ENCODE measurements at places on chromosomes 11 and 22.

DNA sequence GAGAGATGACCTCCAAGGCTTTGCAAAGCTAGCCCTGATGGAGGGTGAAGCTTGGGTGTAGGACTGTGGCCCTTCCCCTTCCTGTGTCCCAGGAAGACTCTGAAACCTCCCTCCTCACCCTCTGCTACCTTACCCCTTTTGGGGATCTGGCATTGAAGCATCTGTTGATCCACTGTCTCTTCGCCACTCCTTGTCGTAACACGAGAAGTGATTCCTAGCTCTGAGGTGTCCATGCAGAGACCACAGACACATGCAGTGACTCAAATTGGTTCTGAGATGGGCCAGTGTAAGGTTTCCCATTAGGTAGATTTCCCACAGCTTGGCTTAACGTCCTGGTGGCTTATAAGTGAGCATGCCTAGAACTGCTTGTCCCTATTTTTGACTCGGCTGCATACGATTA is 101.4 kb downstream of the ZBTB16 start:
- DNase-seq = no peak

GRCh38 chr11:2199466-2200341 is 28.1 kb upstream of the TH start:
- DNase-seq = no peak

- DNase-seq = no peak
These were observed 5.9 kb downstream of the TREH start for GRCh38 chr11:118673361-118674081.

- no peak for DNase-seq
These were observed 128.0 kb downstream of the TENM4 start for GRCh38 chr11:79312617-79313529.

- no peak for DNase-seq
These were observed 17.1 kb upstream of the MED17 start for GRCh38 chr11:93767018-93767417.

- DNase-seq = no peak
These were observed 152.9 kb downstream of the DBX1 start for GRCh38 chr11:20007386-20007785.

DNA sequence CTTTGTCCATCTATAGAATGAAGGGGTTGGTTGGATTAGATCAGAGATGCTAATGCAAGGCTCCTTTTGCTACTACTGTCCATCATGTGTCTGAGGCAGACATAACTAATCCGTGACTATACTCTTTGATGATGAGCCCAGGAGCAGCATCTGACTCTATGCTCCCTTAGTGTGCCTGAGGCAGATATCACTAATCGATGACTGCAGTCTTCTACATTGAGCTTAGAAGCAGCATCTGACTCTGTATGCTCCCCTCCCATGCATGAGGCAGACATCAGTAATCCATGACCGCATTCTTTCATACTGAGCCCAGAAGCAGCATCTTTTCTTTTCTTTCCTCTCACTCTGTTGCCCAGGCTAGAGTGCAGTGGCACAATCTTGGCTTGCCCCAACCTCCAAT is 4.2 kb downstream of the TCN2 start:
- no peak for DNase-seq

DNA sequence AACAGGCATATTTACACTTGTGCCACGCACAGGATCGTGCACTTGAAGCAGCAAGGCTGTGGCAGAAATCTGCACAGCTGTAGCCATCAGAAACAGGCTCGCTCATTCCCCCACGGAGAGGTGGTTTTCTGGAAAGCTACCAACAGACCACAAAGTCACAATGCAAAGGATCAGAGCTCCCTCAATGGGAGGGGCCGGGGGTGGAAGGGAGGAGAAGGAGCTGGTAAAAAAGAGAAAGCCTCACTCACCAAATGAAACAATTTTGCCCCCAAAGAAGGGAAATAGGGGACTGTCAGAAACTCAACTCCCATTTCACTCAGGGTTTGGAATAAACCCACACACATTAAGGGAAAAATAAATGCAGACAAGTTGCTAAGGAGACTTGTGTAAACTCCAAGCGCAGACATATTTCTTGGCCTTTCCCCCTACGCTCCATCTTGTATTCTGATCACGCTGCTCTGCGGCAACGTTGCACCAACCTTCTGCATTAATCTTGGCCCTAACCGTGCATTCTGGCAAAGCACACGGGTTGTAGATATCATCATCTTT is 43.2 kb upstream of the BLID start:
- DNase-seq = no peak

- no peak for DNase-seq
These were observed 24.2 kb downstream of the MUC6 start for GRCh38 chr11:1012291-1012690.

DNA sequence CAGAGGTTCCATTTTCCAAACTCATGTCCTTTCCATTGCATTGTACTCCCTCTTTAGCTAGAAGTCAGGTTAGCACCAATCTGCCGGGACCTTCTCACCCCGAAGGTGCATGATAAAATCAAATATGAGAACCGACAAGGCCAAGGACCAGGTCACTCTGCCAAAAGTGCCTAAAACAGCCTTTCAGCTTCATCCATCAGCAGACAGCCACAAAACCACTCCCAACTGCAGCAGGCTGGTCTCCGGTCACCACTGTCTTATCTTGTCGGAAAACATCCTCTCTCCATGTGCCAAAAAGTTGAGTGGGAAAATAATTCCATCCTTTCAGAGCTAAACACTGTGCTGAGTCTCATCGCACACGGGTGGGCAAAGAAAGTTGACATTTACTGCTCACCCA is 1.4 kb downstream of the PI4KA start:
- DNase-seq = no peak

DNA sequence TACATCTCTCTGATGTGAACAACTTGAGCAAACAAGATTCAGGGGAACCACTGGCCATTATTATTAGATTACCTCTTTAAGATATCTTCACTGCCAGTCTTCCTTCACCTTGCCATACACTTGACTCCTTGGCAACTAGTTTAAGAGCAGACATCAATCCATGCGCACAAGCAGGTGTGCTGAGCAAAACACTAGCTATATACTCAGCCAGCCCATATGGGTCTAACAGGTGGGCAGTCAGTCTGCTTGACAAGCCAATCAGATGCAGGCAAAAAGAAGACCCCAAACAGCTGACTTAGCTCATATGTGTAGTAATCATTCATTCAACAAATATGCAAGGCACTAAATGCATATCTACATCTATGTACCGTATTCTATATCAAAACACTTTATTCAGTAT is 101.2 kb downstream of the SIK3 start:
- DNase-seq = no peak

GRCh38 chr11:91272089-91272488 is 952.5 kb upstream of the FAT3 start:
- DNase-seq = no peak

- no peak for DNase-seq
These were observed 45.4 kb downstream of the KCNC1 start for GRCh38 chr11:17779861-17780594.

DNA sequence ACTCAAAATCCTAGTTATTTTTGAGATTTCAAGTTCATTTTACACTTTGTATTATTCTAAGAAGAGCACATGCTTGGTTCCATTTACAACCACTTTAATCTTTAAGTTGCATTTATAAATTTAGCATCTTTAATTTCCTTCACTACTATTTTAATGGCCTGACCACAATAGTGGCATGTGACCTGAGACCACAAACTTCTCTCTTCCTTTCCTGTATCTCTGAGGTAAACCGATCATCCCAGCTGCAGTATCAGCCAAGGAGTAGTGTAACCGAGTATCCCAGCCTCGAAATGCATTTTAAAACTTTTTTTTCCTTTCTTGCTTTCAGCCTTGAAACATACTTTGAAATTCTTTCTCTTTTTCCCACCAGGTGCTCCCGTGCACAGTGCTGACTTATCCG is 28.7 kb upstream of the CBX6 start:
- no peak for DNase-seq

- no peak for DNase-seq
These were observed 328.2 kb downstream of the FAM181B start for GRCh38 chr11:82405421-82405820.

GRCh38 chr11:20032577-20033260 is 127.6 kb downstream of the DBX1 start:
- DNase-seq = no peak

DNA sequence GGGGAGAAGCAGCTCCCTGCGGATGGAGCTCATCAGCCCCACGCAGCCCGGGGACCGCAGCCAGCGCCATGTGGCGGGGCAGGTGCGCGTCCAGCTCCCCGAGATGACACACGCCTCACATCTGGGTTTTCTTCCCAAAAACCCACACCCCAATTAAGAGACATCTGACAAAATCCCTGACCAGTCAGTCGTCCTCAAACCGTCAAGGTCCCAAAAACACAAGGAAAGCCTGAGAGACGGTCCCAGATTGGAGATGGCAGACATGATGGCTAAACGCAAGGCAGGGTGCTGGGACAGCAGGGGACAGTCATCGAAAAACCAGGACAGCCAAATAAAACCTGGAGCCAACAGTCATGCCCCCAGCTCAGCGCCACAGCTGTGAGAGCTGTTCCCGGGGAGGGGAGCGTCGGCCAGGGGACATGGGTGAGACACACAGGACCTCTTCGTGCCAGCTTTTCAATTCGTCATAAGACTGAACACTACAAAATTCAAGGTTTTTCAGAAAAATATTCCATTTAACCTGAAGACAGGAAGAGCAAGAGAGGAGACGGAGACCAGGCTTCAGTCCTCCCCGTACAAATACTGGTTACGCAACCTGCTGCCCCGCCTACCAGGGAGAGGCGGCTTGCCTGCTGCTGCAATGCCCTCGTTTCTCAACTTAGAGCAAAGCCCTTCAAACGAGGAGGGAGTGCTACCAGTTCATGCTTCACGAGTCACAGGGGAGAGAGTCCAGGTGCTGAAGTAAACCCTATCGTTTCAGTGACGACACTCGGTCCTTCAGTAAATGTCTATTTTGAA is 10.5 kb downstream of the TOLLIP start:
- DNase-seq = no peak

DNA sequence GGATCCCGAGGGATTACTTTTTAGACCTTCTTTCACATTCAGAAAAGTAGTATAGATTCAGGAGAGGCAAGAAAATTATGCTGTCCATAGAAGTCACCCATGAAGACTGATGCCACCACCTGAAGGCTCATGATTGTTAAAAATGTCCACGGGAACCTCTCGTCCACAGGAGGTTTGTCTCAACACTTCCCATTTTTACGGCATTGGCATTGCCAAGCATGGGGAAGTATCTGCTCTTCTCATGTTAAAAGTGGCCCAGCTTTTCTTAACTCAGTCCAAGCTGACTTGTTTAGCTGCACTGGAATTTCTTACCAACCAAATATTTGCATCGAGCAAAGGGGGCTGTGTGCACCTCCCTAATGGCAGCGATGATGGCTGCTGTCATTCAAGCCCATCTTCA is 9.6 kb downstream of the CDPF1 start:
- no peak for DNase-seq

- no peak for DNase-seq
These were observed 23.9 kb upstream of the CRTAM start for GRCh38 chr11:122814401-122814800.

- no peak for DNase-seq
These were observed 552.8 kb upstream of the LRRC4C start for GRCh38 chr11:42012271-42012670.

GRCh38 chr22:24391836-24392217 is 35.6 kb upstream of the ADORA2A start:
- DNase-seq = no peak

GRCh38 chr11:79151396-79151795 is 289.4 kb downstream of the TENM4 start:
- DNase-seq = no peak

DNA sequence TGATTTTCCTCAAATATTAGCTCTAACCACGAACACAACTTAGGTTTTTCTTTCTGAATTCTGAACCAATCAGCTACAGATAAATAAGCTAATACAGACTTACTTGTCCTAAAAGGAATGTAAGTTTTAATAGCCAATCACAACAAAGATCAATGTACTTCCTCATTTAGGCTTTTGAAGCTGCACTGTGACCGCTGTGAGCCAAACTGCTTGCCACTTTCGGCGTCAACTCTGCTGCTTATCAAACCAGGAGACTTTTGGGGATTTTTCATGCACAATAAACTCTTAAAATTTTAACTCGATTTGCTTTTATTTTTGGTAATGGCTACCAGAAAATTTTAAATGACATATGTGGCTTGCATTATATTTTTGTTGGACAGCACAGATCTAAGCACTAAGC is 92.5 kb downstream of the TMPRSS5 start:
- DNase-seq = no peak

- DNase-seq = no peak
These were observed 20.6 kb upstream of the ROBO3 start for GRCh38 chr11:124844664-124845079.

GRCh38 chr11:131980199-131980598 is 609.8 kb downstream of the NTM start:
- DNase-seq = no peak

DNA sequence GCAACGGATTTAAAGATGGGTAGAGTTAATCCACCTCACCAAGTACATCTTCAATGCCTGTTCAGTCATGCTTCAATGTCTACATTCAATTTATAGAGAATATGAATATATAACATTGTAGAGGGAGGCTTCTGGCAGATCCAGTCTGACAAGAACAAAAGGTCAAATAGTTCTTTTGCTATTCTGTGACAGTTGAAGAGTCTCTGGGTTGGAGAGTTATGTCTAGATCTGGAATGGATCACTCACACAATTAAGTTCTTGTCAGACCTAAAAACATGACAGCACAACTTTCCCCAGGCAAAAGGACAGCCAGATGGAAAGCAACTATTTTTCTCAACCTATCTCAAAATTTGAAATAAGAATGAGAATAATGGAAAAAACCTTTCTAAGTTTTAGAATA is 15.3 kb upstream of the GAB2 start:
- no peak for DNase-seq

DNA sequence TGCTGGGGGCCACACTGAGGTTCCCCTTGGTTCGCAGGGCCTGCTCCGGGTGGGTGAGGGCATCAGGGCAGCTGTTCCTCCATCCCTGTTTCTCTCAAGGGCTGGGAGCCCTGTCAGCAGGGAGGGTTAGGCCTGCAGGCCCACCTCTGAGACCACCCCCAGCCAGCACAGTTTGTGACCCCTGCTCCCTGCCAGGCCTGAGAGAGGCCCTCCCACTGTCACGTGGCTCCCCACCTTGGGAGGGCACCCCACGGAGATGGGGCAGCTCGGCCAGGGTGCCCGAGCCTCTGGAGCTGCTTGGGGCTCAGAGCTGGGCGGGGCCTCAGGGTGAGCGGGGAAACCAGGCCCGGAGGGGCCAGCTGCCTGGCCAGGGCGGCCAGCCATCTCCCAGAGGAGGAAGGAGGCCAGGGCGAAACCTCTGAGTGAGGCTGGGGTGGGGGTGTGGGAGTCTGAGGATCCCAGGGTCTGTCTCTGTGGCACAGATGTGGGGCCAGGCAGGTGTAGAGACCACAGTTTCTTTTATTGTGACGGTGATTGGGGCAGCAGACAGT is 2.5 kb upstream of the INS start:
- no peak for DNase-seq

GRCh38 chr11:126805870-126806269 is 194.7 kb downstream of the KIRREL3 start:
- DNase-seq = no peak

GRCh38 chr11:3815845-3816244 is 7.5 kb downstream of the PGAP2 start:
- no peak for DNase-seq

GRCh38 chr11:66239998-66240780 is 28.2 kb upstream of the RAB1B start:
- no peak for DNase-seq

Data from activated CD8-positive, alpha-beta memory T cell treated with anti-CD3 and anti-CD28 coated beads for 1 hour (primary cell).